ENCODE measurements at places on chromosomes 13 and 19. TPM values are rescaled to one million over a fixed set of nuclear protein-coding genes. Genes with fewer than 3 reads are reported as not detected.

Gene CCDC9
- total RNA-seq: 9.3 TPM

Gene ADAMTS10
- total RNA-seq: 27.2 TPM

Gene RAB20
- 4.3 TPM for total RNA-seq

Gene RLN3
- total RNA-seq: not detected

Gene ZNF729
- total RNA-seq: not detected

Data from articular chondrocyte of knee joint (primary cell).